ENCODE measurements at places on chromosomes 3 and 15.
A peak's percentile ranks its signal among the peaks of the same experiment; 100 is the strongest.

- peak; percentile 7 for DNase-seq
These were observed 42.1 kb upstream of the TASOR start for GRCh38 chr3:56725175-56725574.

- no peak for DNase-seq
These were observed 465.3 kb upstream of the CBLB start for GRCh38 chr3:106333911-106334618.

DNA sequence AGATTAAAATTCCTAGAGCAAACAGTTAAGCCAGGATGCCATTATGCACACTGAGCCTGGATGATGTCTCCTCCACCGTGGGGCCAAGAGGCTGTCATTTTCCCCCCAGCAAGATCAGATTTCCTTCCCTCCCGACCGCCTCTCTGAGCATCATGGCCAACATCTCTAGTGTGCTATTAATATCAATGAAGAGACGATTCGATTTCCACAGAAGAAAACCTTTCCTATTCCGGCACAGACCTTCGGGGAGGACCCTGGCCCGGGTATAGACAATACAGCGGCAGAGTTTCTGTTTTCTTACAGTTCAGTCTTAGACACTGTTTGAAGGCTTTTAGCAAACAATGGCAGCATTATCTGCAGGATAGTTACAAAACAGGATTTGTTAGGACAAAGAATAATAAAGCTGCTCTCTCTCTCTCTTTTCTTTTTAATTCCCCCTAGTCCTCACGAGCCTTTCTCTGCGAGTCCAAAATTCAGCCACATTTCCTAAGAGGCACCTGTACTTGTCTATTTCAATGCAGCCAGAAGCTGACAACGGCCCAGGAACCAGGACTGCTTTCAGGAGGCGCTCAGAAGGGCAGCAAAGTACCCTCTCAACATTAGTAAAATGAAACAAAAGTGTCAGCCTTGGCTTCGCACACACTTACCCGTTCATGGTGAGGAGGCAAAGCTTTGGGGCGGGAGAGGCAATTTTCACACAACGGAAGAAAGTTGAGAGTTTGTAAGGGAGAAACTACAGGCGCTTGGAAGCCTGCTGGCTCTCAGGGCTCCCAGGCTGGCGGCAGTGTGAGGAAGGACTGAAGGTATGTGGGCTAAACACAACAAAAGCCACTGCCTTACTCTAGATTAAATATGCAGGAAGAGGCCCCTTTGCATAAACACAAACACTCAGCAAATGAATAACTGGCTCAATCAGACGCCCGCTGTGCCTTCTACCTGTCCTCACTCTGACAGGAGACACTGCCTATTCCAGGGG lies 278.0 kb downstream of the FOXP1 start:
- no peak for DNase-seq

DNA sequence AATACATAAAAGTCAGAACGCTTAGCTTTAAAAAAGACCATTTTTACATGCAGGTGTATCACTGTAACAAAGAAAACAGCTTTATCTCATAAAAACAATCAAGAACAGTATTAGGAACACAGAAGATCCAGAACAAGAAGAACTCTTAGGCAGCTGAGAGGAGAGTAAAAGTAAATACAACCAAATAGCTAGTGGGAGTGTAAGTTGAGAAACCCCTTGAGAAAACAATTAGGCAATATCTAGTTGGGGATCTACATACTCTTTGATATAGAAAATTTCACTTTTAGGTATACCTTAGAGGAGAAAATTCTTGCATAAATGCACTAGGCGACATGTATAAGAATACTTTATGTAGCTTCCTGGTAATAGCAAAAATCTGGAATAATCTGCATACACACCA lies 7.5 kb downstream of the TMF1 start:
- no peak for DNase-seq

- DNase-seq: no peak
These were observed 1.2 kb upstream of the ANP32A start for GRCh38 chr15:68821841-68822381.

GRCh38 chr3:71003511-71003910 lies 580.0 kb downstream of the FOXP1 start:
- DNase-seq: no peak

GRCh38 chr3:12884186-12884680 lies 42.9 kb upstream of the RPL32 start:
- no peak for DNase-seq

GRCh38 chr3:184040010-184040409 lies 8.5 kb downstream of the HTR3D start:
- no peak for DNase-seq

DNA sequence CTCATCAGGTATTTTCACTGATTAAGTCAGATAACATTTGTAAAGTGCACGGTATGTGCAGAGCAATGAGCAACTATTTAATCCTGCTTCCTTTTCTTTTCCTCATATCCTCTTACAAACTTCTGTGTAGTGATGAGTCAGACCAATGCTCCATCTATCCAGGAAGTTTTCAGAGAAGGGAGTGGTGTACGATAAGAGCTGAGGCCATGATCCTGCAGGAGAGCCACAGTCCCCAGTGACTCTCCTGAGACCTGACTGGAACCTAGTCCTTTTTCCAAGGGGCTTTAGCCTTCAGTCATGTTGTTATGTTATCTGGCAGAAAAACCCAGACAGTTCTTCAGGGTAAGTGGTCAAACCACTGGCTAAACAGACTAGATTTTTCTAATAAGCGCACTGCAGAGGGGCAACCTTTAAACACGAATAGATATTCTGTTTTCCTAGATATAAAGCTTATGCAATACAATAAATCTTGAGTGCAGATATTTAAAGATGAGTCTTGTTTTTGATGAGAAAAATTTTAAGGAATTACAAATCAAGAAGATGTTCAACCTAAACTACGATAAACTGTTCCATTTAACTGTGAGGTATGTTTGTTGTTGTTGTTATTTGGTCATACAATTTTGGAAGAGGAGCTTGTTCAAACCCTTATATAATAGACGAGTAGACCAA lies 110.5 kb upstream of the RAP2B start:
- DNase-seq: no peak

- DNase-seq: no peak
These were observed 461.4 kb downstream of the DIPK2A start for GRCh38 chr3:144433006-144433405.

GRCh38 chr3:58009749-58010535 lies 1.7 kb downstream of the FLNB start:
- DNase-seq: no peak

DNA sequence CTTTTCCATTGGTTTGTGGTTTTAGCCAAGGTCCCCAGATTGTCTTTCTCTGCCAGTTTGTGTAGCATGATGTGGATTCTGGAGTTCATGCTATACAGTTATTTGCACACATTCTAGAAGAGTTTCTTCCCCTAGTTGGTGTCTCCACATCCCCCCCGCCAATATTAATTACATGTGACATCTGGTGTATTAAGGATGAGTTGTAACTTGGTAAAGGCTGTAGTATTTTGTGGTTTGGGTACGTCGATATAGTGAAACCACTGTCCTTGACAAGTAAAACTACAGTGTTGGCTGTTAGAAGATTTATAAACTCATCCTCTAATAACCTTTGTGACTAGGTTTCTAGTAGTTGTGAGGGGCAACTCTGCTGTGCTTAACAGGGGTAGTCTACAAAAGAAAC lies 23.7 kb upstream of the P4HTM start:
- no peak for DNase-seq

- no peak for DNase-seq
These were observed 337.7 kb downstream of the NEK10 start for GRCh38 chr3:27031476-27031875.

GRCh38 chr3:132225664-132226063 lies 91.5 kb upstream of the ACP3 start:
- no peak for DNase-seq

DNA sequence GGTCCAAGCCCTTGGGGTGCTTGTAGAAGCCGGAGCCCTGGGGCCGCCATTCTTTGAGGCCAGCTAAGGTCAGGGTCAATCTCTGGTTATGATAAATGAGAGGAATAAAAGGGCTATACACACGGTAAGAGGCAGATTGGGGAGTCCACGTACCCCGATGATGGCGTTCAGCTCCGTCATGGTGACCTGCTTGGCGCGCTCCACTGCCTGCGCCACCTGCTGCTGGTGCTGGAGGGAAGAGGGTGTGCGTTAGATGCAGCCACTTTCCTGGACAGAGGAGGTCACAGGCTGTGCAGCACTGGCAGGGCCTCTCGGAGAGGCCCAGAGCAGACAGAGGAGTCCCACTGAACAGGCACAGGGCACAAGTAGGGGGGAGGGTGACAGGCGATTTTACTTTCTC lies 23.3 kb downstream of the TLE3 start:
- DNase-seq: no peak

- no peak for DNase-seq
These were observed 86.6 kb downstream of the FNDC3B start for GRCh38 chr3:172125963-172126457.

Data from effector CD4-positive, alpha-beta T cell (primary cell).